Activated CD4-positive, alpha-beta memory T cell treated with anti-CD3 and anti-CD28 coated beads for 36 hours (primary cell): ENCODE measurements at places on chromosomes 1 and 21. TPM values are rescaled to one million over a fixed set of nuclear protein-coding genes. Genes with fewer than 3 reads are reported as not detected.

The KPRP gene
- not detected for total RNA-seq

The S100A7 gene
- not detected for total RNA-seq

GRCh38 chr1:229643996-229644745 lies 18.1 kb downstream of the URB2 start:
- DNase-seq, result no peak

The TIE1 gene
- total RNA-seq, result not detected

DNA sequence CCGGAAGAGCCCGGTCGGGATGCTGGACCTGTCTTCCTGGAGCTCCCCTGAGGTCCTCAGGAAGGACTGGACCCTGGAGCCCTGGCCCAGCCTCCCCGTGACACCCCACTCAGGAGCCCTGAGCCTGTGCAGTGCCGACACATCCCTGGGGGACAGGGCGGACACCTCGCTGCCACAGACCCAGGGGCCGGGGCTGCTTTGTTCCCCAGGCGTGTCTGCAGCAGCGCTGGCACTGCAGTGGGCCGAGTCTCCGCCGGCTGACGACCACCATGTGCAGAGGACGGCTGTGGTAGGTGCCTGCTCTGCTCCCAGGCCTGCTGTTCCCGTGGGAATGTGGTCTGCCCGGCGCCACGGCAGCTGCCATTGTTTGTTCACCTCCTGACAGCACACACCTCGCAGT lies 42.1 kb upstream of the DIP2A start:
- no peak for DNase-seq

DNA sequence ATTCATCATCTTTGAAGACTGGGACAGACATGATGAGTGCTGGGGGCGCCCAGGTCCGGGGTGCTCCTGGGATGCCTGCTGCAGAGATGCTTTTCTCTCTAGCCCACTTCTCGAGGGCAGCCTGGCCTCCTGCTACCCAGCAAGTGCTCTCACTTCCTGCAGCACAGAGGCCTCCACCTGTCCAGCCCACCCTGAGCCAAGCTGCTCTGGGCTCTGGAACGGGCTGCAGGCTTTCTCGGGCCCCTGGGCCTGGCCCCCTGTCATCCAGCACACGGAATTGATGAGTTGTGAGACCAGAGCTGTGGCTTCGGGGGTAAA lies 469.5 kb upstream of the VAMP3 start:
- no peak for DNase-seq

GRCh38 chr1:211688421-211688820 lies 13.0 kb upstream of the NEK2 start:
- DNase-seq, result no peak

The ROR1 gene
- 0.10 TPM for total RNA-seq

- no peak for DNase-seq
Observed at GRCh38 chr1:30400507-30400906, 322.9 kb downstream of the MATN1 start.

GRCh38 chr1:109397581-109398342 lies at the start of gene SORT1:
Gene SORT1 (minus strand): TSS chr1:109397918. CDS start chr1:109397892, 26 bp downstream.
- peak; percentile 65 for DNase-seq

The RORC gene
- total RNA-seq, result 9.9 TPM

DNA sequence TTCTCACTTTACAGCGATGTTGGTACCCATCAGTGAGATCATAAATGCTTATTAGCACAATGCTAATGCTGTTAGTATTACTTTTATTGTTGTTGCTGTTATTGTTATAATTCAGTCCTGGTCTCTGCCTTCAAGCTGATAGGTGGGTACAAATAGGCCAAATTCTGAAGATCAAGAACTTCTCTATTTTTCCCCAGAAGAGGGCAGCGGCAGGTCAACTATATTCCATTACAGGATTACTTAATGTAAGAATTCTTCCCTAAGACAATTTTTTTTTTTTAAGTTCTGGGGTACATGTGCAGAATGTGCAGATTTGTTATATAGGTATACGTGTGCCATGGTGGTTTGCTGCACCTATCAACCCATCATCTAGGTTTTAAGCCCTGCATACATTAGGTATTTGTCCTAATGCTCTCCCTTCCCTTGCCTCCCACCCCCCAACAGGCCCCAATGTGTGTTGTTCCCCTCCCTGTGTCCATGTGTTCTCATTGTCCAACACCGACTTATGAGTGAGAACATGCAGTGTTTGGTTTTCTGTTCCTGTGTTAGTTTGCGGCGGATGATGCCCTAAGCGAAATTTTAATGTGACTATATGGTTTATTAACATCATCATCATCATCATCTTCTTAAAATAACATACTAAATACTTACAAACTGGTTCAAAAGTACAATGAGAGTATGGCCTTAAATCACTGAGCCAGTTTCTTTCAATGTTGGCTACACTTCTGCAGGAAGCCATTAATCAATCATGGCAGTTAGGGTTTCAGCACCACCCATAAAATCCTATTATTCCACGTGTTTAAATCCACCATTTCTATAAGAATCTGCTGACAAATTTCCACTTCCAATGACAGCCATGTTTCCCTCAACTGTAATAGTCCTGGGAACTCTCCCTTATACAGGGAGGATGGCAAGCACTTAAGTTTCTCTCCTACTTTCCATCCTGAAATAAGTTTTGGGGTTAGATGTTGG lies 19.2 kb downstream of the SLC19A2 start:
- no peak for DNase-seq

The IFI44 gene
- total RNA-seq, result 56.1 TPM

- DNase-seq, result no peak
Observed at GRCh38 chr1:43791243-43791642, 83.9 kb downstream of the ST3GAL3 start.

DNA sequence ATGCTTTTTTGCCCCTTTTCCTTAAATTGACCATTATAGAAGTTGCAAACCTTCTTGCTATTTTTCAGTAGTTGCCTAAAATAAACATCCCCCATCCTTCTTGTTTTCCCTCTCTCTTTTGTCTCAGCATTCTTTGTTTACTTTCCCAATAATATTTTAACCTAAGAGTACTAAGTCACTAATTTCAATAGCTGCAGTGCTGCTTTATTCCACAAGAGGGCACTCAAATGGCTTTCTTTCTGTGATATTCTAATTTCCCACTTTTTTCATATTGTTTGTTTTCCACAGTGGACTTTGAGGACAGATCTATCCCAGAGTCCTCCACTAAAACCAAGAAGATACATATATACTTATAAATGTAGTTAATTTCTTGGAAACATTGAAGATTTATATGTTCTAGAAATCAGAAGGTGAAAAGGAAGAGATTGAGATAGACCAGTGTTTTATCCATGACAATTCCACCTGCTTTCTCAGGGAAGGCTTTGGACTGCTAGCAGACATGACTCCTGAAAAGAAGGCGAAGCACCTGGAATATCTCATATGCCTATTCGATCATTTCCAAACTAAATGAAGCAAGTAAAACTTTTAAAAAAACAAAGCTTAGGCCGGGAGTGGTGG lies 104.8 kb upstream of the GRIK1 start:
- DNase-seq, result no peak

DNA sequence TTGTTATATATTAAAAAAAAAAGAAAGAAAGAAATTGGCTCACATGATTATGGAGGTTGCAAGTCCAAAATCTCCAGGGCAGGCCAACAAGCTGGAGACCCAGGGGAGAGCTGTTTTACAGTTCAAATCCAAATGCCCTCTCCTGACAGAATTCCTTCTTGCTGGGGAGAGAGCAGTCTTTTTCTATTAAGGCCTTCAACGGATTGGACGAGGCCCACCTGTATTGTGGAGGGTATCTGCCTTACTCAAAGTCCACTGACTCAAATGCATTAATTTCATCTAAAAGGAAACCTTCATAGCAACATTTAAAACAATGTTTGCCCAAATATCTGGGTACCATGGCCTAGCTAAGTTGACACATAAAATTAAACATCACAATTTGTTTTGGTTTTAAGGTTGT lies 56.9 kb upstream of the TRIM67 start:
- no peak for DNase-seq

The CENPL gene
- 26.3 TPM for total RNA-seq

DNA sequence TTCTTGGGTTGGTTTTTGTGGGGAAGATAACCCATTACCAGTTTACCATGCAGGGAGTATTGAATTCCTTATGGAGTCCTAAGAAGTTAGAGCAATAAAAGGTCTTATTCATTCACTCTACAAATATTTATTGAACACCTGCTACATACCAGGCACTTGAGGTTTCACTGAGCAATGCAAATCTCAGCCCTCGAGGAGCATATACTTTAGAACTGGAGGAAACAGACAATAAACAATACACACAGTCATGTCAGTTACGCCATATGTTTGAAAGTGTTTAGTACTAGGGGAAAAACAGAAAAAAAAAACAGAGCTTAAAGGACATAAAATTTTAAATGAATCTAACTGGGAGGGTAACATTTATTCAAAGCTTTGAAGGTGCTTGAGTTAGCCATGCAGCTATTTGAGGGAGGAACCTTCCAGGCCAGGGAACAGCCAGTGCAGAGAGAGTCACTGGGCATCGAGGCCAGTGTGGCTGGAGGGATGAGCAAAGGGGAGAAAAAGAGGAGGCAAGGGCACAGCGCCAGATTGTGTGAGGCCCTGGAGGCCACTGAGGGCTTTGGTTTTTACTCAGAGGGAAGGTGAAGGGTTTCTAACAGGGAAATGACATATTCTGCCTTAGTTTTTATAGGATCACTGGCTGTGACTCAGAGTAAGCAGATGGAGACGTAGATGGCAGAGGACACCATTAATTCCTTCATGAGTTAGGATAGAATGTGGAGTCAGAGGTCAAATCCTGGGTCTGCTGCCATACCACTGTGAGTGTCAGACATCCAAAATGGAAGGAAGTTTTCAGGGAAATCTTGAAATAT lies 32.7 kb downstream of the C1orf21 start:
- no peak for DNase-seq

DNA sequence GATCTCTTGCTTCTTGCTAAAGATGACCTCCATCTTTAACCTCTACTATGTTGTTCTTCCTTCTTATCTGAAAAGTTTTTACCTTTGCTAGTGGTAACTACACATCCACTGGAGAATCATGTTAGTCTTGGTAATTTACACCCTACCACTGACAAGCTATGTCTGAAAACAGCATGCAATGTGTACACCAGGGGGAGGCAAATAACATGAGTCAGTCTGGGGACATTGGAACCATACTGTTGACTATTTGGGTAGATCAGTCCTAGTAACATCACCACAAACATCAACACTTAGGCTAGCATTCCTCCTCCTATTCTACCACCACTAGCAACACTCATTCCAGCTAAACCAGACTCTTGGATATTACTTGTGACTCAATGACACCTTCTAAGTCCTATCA lies 549.0 kb downstream of the KCNT2 start:
- no peak for DNase-seq

- DNase-seq, result no peak
Observed at GRCh38 chr1:167668108-167668507, 38.1 kb downstream of the RCSD1 start.

GRCh38 chr1:205477121-205477758 lies 21.4 kb upstream of the BLACAT1 start:
- no peak for DNase-seq

The CLDN14 gene
- not detected for total RNA-seq

DNA sequence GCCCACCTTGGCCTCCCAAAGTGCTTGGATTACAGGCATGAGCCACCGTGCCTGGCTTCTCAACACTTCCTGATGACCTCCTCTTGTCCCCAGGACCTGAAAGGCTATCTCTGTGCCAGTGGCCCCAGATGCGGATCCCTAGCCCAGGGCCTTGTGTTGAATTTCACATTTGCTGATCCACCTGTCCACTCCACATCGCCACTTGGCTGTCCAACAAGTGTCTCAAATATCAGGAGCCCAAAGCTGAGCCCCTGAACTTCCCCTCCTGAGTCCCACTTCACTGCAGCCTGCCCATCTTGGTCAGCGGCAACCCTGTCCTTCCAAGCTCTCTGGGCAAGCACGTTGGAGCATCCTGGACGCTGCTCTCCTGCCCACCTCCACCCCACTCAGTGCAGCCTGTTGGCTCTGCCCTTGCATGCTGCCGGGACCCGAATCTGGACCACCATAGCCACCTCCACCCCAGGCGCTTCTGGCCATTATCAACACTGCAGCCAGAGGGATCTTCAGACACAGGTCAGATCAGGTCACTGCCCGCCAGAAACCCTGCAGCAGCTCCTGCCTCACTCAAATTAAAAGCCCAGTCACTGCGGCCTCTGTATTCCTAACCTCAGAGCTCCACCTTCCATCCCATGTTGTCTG lies 352.5 kb upstream of the VAMP3 start:
- DNase-seq, result no peak

DNA sequence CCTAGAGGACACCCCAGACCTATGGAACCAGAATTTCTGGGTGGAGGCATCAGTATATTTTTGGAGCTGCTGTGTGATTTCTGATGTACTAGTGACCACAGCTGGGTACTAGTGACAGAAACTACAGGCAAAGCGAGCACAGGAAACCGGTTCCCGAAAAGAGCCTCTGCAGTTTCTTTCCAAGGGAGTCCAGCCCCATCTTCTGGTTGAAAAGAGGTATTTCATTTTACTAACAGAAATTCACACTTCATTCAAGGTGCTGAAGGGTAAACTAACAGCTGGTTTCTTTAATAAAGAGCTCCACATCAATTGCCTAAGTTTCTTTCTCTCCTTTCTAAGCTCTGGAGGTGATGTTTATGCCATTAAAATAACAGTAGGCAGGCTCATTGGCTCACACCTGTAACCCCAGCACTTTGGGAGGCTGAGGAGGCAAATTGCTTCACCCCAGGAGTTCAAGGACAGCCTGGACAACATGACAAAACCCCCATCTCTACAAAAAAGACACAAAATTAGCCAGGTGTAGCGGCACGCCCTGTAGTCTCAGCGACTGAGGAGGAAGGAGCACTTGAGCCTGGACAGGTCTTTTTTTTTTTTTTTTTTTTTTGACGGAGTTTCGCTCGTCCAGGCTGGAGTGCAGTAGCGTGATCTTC lies 22.0 kb downstream of the THAP3 start:
- DNase-seq, result peak; percentile 34

The SPRR2E gene
- not detected for total RNA-seq

- no peak for DNase-seq
Observed at GRCh38 chr21:44815852-44816628, 1.8 kb downstream of the SUMO3 start.

GRCh38 chr1:84719543-84720217 lies 29.4 kb upstream of the SSX2IP start:
- no peak for DNase-seq

The SLC22A15 gene
- total RNA-seq, result 1.7 TPM

DNA sequence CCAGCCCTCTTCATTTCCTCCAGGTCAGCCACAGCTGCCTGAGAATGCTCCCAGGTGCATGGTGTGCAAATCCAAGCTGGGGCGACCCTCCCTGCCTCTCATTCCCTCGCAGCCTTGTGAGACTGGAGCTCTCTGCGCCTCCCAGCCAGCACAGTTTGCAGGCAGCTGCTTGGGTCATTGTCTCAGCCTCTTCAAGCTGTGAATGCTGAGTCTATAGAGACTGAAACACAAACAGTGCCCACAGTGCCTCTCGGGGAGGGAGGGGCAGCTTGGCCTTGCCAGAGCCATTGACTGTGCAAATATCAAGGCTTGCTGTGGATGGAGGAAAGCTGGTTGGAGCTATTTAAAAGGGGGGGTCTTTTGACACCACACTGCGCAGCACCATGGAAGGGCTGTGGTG lies 10.6 kb downstream of the PLXNA2 start:
- DNase-seq, result no peak

The CFAP141 gene
- total RNA-seq, result not detected
